WTC11 (cell line): ENCODE measurements at places on chromosomes 5 and 9.

DNA sequence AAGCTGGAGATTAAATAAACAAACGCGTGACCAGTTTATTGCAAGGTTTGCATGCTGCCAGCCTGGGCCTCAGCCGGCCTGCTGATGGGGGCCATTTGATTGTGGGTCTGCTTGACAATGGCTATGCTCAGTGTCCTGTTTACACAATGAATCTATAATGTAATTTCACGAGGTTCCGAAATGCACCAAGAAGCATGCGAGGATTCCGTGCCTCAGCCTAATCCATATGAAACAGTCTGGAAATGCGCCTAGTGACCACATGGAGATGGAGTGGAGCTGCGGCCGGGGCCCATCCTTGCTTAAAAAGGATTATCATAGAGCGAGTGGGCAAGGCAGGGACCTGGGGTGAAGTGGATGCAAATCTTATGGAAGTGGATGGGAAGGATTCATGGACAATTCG, 382.4 kb downstream of the CDK5RAP2 start:
- DNase-seq: no peak
- H3K4me1 ChIP-seq: peaks cover 10% of the 10 kb centered on the region
- H3K36me3 ChIP-seq: no peaks in the 10 kb centered on the region
- H3K27ac ChIP-seq: peak overlapping the region; percentile 35; the same call in 1 of the 2 replicates
- H3K4me3 ChIP-seq: no peak overlapping the region

- no peak overlapping the region for H3K27ac ChIP-seq
- H3K4me3 ChIP-seq: no peak overlapping the region
- peaks cover 6% of the 10 kb centered on the region; the same call in 1 of the 2 replicates for H3K36me3 ChIP-seq
- DNase-seq: no peak
Measured at GRCh38 chr5:96756985-96757384, 50.8 kb downstream of the ERAP1 start.

DNA sequence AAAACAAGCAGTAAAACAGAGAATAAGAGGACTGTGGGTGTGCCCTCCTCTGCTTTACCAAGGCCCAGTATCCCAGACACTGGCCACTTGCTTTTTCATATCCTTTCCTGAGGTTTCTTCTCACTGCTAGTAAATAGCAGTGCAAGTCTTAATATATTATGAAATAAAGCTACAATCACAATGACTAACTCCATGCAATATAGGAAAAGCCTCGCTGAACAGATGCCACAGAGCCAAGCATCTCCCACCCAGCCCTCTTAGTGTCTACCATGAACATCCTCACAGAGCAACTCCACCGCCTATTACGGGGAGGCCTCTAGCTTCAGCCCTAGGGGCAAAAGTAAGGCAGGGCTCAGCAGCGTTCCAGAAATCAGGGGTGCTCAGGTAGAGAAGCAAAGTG, 130.7 kb upstream of the LHFPL2 start:
- H3K36me3 ChIP-seq: no peaks in the 10 kb centered on the region
- no peak overlapping the region for H3K4me3 ChIP-seq
- peaks cover 15% of the 10 kb centered on the region for H3K4me1 ChIP-seq
- H3K27ac ChIP-seq: no peak overlapping the region

DNA sequence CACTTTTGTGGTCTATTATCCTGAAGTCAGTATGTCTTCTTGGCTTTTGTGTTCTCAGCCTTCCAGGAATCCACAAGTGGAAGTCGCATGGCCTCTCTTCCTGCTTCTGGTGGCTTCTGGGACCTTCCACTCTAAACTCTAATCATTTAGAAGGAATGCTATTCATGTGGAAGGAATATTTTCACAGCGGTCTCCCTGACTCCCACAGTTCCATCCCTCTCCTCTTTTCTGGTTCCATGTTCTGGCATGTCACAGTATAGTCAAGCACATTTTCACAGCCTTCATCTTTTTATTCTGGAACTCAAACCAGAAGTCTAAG, 7.3 kb upstream of the RAI14 start:
- no peak overlapping the region for H3K27ac ChIP-seq
- peaks cover 17% of the 10 kb centered on the region for H3K36me3 ChIP-seq
- peaks cover 9% of the 10 kb centered on the region for H3K4me1 ChIP-seq
- peaks cover 6% of the 10 kb centered on the region for H3K27me3 ChIP-seq

GRCh38 chr9:133067813-133068212, 6.0 kb downstream of the CEL start:
- H3K4me3 ChIP-seq: no peak overlapping the region
- H3K27ac ChIP-seq: no peak overlapping the region
- H3K4me1 ChIP-seq: peaks cover 4% of the 10 kb centered on the region
- DNase-seq: no peak

DNA sequence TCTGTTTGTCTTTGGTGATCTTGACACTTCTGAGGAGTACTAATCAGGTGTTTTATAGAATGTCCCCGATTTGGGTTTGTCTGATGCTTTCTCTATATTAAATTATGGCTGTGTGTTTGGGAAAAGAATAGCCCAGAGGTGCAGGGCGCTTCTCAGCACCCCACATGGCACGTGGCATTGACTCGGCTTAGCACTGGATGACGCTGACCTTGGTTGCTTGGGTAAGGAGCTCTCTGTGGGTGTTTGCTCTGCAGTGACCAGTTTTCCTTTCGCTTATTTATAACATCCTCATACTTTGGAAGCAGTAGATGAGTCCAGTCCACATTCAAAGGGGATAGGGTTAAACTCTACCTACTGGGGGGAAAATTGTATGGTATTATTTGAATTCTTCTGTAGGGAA, 12.5 kb upstream of the FAM120AOS start:
- no peak overlapping the region; the same call in 1 of the 2 replicates for H3K4me3 ChIP-seq
- H3K27ac ChIP-seq: peak overlapping the region; percentile 86
- peaks cover 3% of the 10 kb centered on the region for H3K36me3 ChIP-seq
- no peaks in the 10 kb centered on the region for H3K27me3 ChIP-seq
- DNase-seq: no peak
- peaks cover 79% of the 10 kb centered on the region for H3K4me1 ChIP-seq

DNA sequence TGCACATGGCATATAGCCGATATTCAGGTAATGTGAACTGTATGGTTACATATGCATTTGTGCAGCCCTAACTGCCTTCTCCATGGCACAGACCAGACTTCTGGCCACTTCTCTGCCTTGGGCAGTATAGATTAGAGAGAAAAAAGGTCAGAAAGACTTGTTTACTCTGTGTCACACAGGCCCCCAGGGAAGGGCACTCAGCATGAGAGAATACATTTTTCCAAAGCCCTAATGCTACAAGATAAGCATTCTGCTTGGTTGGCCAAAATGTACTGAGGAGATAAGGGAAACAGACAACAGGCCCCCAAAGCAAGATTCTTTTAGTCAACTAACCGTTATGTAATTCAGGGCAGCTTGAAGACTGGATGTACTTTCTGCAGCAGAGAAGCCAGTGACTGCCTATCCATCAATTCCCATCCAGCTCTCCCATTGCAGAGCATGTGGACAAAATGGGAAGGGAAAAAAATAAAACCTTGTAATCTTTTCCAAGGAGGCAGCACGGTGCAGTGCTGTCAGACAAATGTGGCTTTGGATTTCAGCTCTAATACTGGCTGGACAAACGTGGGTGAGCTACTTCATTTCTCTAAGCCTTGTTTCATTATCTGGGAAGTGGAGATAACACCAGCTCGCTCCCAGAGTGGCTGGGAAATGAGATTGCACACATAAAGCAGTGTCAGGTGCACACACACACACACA, 205.9 kb downstream of the NSG2 start:
- H3K36me3 ChIP-seq: no peaks in the 10 kb centered on the region
- H3K27me3 ChIP-seq: no peaks in the 10 kb centered on the region; the same call in 1 of the 2 replicates
- no peaks in the 10 kb centered on the region for H3K4me1 ChIP-seq
- no peak for DNase-seq
- no peak overlapping the region for H3K27ac ChIP-seq

GRCh38 chr9:96126321-96126881, 175.6 kb downstream of the HSD17B3 start:
- peaks cover 48% of the 10 kb centered on the region for H3K4me1 ChIP-seq
- peak overlapping the region; percentile 26; the same call in 1 of the 2 replicates for H3K27ac ChIP-seq
- peaks cover 22% of the 10 kb centered on the region for H3K27me3 ChIP-seq
- peak; percentile 28 for DNase-seq
- no peak overlapping the region for H3K4me3 ChIP-seq

DNA sequence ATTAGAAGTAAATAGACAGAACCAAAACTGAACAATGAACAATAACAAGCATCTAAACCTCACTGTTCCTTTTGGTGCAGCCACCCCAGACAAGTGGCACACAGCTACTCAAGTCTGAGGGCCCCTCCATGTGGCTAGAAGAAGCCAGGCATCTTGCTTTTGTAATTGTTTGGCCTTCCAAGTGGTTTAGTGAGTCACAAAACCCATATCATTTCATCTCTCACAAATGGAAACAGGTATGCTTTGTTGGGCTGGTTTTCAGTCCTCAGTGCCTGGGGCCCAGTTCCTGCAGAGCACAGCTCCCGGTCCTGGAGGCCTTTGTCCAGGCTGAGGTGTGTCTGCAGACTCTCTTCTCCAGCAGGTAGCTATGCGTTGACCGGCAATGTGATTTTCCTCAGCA, 16.7 kb downstream of the PRLR start:
- no peaks in the 10 kb centered on the region for H3K27me3 ChIP-seq
- H3K4me1 ChIP-seq: no peaks in the 10 kb centered on the region
- no peak overlapping the region for H3K4me3 ChIP-seq

DNA sequence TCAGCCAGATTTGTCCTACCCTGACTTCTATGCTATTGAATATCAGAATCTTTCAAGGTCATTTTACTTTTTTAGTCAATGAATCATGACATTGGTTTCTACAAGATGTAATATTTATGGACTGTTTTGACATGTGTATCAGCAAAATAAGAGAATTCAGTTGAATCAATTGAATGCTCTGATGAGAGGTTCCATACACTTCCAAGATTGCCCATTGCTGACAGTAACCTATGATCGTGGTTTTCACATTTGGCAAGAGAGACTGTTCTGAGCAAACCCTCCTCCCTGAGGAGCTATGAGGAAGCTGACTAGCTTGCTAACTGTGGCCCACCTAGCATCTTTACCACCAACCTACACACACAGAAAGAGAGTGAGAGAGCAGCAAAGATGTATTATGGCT, 56.7 kb upstream of the FST start:
- no peaks in the 10 kb centered on the region for H3K36me3 ChIP-seq
- no peak overlapping the region for H3K27ac ChIP-seq
- H3K4me1 ChIP-seq: peaks cover 31% of the 10 kb centered on the region
- no peak overlapping the region for H3K4me3 ChIP-seq

- no peak overlapping the region for H3K4me3 ChIP-seq
- H3K27ac ChIP-seq: no peak overlapping the region
- no peaks in the 10 kb centered on the region for H3K36me3 ChIP-seq
- H3K27me3 ChIP-seq: peaks cover 2% of the 10 kb centered on the region; the same call in 1 of the 2 replicates
- DNase-seq: no peak
- H3K4me1 ChIP-seq: peaks cover 9% of the 10 kb centered on the region
Measured at GRCh38 chr9:121207371-121207940, 5.8 kb upstream of the RAB14 start.

GRCh38 chr9:114408645-114409044, 20.9 kb upstream of the AKNA start:
- H3K4me3 ChIP-seq: no peak overlapping the region
- no peak for DNase-seq
- H3K27me3 ChIP-seq: no peaks in the 10 kb centered on the region
- H3K4me1 ChIP-seq: peaks cover 31% of the 10 kb centered on the region

DNA sequence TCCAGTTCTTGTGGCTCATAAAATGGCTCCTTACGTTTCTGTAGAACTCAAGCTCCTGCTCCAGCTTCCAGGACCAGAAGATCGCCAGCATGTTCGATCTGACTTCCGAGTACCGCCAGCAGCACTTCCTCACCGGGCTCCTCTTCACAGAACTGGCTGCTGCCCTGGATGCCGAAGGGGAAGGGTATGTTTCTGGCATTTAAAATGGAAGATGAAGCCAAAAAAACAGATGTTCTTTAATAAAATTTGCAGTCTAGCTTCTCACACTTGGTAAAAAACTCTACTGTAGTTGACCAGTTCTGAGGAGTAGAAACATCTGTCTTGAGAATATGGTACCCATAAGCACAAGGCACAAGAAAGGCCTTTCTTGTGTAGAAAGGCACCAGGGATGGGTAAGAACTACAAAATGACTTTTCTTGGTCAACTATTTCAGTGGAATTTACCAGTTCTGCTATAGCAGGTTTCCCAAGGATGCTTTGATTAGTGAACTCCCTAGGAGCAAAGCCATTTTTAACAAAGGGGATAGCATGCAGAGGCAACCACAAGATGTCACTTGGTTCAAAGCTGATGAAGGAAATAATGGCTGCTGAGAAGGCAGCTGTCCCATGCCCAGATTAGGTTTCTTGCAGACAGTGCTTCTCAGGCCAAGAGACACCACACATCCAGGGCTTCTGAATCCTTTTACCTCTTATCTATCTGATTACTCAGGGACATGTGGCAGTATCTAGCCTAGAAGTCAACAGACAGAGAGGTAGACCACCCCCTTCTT, 192.4 kb downstream of the DOCK8 start:
- no peak for DNase-seq
- no peak overlapping the region for H3K4me3 ChIP-seq
- no peaks in the 10 kb centered on the region for H3K36me3 ChIP-seq
- H3K4me1 ChIP-seq: peaks cover 29% of the 10 kb centered on the region
- no peak overlapping the region for H3K27ac ChIP-seq

- H3K4me1 ChIP-seq: peaks cover 7% of the 10 kb centered on the region; the same call in 1 of the 2 replicates
- DNase-seq: no peak
- H3K27me3 ChIP-seq: no peaks in the 10 kb centered on the region; the same call in 1 of the 2 replicates
- H3K36me3 ChIP-seq: peaks cover 9% of the 10 kb centered on the region
- no peak overlapping the region for H3K4me3 ChIP-seq
- no peak overlapping the region for H3K27ac ChIP-seq
Measured at GRCh38 chr5:28249771-28250415, 1211.5 kb upstream of the CDH9 start.

- no peaks in the 10 kb centered on the region; the same call in 1 of the 2 replicates for H3K27me3 ChIP-seq
- peaks cover 16% of the 10 kb centered on the region for H3K4me1 ChIP-seq
- no peaks in the 10 kb centered on the region for H3K36me3 ChIP-seq
Measured at GRCh38 chr9:17881371-17881770, 302.5 kb downstream of the SH3GL2 start.

DNA sequence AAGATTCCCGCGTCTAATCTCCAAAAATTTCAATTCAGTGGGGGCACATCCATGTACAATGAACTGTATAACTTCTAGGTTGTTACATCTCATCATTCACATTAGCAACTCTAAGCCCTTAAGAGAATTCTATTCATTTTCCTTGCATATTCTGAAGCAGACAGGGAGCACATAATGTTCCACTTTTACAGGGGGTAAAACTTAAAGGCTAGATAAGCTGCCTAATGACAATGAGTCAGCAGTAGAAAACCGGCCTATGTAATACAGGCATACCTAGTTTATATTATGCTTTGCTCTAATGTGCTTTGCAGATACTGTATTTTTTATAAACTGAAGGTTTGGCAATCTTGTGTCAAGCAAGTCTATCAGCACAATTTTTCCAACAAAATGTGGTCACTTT, 40.4 kb downstream of the PTAR1 start:
- peaks cover 8% of the 10 kb centered on the region; the same call in 1 of the 2 replicates for H3K4me1 ChIP-seq
- no peak overlapping the region for H3K27ac ChIP-seq
- H3K36me3 ChIP-seq: peaks cover 58% of the 10 kb centered on the region
- no peaks in the 10 kb centered on the region for H3K27me3 ChIP-seq
